ENCODE measurements at places on chromosomes 16 and 17.

DNA sequence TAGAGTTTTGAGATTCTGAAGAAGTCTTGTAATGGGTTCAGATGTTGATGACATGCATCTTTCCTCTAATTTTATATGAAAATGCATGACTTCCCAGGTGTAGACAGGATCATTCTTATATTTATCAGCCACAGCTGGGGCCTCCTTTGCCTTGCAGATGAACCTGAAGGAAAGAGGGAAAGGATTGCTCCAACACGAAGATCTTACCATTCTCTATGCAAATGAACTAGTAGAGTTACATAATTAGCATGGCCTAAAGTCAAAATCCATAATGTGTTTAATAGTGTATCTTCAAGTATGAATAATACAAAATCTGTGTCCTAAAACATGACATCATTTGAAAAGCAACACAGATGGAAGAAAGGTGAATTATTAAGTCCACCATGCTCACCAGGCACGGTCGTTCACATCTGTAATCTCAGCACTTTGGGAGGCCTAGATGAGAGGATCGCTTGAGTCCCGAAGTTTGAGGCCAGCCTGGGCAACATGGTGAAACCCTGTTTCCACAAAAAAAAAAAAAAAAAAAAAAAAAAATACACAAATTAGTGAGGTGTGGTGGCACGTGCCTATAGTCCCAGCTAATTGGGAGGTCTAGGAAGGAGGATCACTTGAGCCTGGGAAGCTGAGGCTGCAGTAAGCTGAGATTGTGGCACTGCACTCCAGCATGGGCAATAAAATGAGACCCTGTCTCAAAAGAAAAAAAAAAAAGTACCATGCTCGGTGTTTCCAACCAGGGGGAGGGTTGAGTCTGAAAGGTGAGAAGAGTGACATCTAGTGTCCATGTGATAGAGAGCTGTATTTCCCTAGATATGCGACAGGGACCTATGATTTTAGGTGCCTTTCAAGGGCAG lies 6.3 kb downstream of the VWA3A start:
- DNase-seq: no peak

DNA sequence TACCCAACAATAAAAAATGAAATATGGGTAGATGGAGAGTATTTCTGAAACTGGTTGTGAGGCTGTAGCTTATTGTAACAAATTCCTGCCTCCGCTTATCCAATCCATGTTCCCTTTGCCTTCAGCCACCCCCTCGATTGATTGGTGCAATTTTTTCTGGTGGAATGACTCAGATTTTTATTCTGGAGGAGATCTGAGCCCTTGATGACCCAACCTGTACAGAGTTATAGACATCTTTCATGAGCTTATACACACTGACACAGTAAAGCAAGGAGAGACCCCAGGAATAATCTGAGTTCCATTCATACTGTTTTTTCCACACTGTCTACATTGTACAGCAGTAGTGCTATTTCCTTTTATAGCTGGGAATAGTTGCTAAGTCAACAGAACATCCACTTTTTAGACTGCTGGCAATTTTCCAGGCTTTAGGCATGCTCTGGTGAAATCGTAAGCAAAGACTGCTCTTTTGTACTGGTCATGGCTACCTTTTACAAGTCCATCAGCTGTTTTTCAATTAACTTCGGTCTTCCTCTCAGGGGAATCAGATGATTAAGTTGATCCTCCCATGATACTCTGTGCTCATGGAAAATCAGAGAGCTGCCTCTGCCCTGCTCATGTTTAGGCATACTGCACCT lies 30.1 kb downstream of the CCL4 start:
- DNase-seq: no peak

DNA sequence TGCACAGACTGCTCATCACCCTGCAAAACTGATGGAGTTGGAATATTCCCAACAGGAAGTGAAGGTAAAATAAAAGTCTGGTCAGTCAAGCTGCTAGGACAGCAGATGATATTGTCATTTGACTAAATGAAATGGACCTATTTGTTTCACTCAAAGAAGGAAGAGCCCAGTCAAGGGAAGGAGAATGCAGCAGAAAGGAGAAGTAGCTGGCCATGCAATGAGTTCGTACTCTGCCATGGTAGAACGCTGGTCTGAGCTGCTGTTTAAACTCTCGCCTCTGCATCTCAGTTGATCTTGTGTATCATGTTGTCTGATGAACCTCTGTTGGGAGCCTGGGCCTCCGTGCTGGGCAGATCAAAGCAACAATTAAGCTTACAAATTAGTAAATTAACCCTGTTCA lies 15.6 kb upstream of the YPEL2 start:
- DNase-seq: no peak

DNA sequence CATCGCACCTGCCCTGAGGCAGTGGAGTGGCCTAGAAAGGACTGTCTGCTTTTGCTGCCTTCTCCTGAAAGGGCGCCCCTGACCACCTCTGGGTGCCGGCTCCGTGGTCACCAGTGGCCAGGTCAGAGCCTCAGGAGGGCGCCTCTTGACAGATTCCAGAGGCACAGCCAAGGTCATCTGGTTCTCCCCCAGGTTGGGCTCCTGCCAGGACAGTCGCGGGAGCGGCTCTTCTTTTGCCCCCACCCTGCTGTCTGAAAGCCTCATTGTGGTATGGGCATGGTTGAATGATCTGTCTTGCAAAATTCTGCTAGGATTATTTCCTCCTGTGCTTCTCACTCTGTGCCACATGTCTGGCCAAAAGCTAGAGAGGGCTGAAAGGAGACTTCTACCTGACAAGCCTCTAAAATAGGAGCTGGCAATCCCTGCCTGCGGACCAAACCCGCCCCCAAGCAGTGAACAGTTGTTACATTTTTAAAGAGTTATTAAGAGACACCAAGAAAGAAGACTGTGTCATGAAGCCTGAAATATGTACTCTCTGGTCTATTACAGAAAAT lies 82.8 kb downstream of the SNX29 start:
- DNase-seq: no peak

DNA sequence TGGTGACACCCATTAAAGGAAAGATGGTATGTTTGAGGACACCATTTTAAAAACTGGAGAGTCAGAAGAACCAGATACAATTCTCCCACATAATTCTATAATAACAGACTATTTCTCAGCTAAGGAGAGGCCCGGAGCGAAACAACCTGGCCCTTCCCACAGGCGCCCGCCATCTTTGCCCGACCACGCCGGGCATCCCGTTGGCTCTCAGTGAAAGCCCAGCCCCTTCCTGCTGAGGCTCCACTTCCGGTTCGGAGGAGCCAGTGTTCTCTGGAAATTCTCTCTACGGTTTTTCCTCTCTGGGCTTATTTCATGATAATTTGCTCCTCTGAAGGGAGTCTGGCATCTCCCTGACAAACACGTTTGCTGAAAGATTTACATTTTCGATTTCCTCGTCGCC lies 175.7 kb downstream of the AXIN2 start:
- DNase-seq: no peak

GRCh38 chr17:76682296-76682695 lies 28.5 kb downstream of the MXRA7 start:
- DNase-seq: no peak

DNA sequence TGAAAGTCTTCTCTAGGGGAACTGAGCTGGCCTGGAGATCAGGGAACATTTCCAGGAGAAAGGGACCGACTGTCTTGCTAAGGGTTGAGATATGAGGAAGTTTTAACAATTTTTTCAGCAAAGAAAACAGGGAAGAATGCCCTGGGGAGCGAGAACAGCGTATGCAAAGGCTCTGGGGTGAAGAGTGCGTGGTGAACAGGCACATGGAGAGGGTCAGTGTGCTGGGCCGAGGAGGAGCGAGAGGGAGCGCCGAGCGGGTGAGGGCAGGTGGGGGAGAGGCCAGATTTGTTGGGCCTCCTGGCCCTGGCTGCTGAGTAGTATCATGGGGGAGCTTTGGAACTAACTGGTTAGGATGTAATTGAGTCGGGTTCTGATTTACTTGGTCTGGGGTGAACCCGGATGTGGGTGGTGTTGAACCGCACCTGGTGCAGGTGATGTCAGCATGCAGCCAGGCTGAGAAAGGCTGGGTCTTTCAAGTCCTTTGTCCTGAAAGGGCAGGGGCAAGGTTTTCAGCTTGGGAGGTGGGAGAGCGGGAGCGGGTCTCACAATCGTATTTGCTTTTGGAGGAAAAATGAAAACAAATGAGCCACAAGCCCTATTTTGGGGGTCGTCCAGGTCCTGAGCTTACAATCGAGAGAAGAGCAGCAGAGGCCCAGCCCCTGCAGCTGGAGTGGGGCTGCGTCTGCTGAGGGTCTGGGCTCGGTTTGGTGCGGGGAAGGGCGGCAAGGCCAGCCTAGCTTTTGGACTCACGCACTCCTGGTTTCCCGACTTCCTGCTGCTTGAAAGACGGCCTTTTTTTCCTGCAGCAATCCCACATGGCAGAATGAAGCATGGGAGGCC lies 11.1 kb upstream of the WFDC1 start:
- no peak for DNase-seq

GRCh38 chr17:330993-331701 lies 21.5 kb downstream of the RPH3AL start:
- DNase-seq: no peak

DNA sequence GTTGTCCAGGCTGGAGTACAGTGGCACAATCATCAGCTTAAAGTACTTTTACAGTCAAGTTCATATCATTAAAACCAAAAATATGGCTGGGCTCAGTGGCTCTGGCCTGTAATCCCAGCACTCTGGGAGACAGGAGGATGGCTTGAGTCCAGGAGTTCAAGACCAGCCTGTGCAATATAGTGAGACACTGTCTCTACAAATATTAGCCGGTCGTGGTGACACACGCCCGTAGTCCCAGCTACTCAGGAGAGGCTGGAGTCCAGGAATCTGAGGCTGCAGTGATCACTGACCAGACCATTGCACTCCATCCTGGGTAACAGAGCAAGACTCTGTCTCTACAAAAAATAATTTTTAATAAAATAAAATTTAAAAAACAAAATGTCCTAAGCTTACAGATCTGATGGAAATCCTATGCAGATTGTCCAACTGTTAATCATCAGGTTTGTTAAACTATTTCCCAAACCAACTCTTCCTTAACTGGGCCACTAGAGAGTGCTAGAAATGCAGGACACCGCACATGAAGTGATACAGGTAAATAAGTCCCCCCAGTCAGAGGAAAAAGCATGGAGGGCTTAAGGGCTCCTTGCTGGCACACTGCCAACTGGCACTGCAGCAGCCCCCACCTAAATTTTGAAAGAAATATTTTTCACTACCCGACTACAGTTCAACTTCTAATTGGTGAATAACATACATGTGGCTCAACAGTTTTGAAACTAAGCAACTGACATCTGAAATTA lies 2.8 kb downstream of the USP22 start:
- peak; percentile 63 for DNase-seq

- peak; percentile 85 for DNase-seq
These were observed 1.4 kb downstream of the PHF23 start for GRCh38 chr17:7237761-7238419.

DNA sequence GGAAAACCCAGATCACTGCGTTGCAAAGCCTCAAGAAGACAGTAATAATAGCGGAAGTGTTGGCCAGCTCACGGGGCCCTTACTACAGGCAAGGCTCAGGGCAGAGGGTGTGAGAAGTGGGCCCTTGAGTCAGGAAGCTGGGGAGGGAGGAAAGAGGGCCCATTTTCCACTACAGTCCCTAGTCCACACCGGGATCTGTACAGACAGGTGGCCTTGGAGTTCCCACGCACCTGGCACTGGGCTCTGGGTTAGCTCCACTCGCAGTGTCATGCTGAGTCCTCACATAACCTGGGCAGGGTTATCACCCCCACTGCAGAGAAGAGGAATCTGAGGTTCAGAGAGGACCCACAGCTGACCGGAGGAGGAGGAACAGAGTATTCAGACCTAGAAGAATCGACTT lies 16.8 kb upstream of the MTSS2 start:
- no peak for DNase-seq

GRCh38 chr17:47813077-47813476 lies 8.5 kb downstream of the OSBPL7 start:
- DNase-seq: no peak

- no peak for DNase-seq
These were observed 29.4 kb upstream of the NAT9 start for GRCh38 chr17:74805591-74805991.

DNA sequence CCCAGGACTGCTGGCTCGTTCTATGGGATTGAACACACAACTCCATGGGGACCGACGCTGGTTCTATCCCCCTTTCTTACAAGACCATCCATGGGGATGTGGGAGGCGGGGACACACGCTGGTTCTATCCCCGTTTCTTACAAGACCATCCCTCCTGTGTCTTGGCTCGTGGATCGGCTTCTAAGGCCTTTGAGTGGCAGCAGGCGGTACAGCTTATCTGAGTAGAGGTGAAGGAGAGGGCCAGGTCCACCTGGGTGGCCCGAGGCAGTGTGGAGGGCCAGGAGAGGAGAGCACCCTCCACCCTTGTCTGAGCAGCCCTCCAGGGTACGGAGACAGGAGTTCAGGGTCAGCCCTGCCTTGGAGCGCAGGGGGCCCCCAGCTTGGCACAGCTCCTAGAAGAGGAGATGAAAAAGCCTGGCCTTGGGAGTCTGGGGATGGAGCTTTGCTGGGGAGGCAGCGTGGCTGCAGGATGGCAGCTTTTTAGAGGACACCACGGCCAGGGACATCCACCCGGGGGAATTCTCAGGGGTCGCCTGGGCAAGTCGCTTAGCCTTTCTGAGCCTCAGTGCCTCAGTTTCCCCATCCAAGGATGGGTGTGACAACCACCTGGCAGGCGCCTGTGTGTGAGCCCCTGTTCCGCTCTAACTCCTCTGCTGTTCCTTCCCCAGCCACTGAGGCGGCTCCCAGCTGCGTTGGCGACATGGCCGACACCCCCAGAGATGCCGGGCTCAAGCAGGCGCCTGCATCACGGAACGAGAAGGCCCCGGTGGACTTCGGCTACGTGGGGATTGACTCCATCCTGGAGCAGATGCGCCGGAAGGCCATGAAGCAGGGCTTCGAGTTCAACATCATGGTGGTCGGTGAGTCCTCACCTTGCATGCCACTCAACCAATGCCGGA lies 341.0 kb downstream of the SEC14L1 start:
- no peak for DNase-seq

GRCh38 chr17:70166615-70167014 lies 2.7 kb upstream of the KCNJ2 start:
- no peak for DNase-seq

GRCh38 chr16:2214719-2214968 lies at the start of gene PGP:
Gene PGP (minus strand): TSS chr16:2214840. CDS start chr16:2214777, 63 bp downstream.
- no peak for DNase-seq

DNA sequence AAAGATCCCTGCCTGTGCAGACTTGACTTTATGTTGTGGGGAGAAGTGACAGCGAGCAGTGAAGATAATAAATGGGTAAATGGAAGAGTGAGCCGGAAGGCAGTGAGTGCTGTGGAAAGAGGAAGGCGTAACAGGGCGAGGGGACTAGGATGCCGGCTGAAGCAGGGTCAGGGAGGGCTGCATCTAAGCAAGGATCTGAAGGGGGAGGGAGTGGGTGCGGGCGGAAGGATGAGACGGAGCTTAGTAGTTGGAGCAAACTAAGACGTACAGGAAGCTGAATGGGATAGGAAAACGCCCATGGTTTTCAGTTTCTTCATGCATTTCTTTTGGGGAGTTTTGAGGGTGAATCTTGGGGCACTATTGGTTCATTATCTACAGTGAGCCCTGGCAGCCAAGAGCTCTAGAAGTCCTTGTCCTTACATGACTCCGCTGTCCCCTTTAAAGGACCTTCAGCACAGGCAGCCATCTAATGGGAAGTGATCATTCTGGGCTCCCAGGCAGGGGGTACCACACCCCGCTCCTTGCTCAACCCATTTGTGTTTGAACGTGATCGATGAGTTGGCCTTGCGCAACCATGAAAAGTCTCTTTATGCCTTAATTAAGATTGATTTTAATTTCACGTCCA lies 10.4 kb upstream of the NAT9 start:
- no peak for DNase-seq

- DNase-seq: no peak
These were observed 521 bp downstream of the ATMIN start for GRCh38 chr16:81035975-81036750.

- DNase-seq: no peak
These were observed 10.7 kb upstream of the NOS2 start for GRCh38 chr17:27810902-27811557.

- no peak for DNase-seq
These were observed 53.6 kb upstream of the ICAM2 start for GRCh38 chr17:64073771-64074703.
